H7 (cell line): ENCODE measurements at places on chromosomes 3 and 15. TPM values are rescaled to one million over a fixed set of nuclear protein-coding genes. Genes with fewer than 3 reads are reported as not detected.

- no peak for DNase-seq
Measured at GRCh38 chr3:145224886-145225285, 936.1 kb downstream of the PLOD2 start.

Gene ONECUT1
- 8.0 and 25.0 TPM in 2 replicates for total RNA-seq

DNA sequence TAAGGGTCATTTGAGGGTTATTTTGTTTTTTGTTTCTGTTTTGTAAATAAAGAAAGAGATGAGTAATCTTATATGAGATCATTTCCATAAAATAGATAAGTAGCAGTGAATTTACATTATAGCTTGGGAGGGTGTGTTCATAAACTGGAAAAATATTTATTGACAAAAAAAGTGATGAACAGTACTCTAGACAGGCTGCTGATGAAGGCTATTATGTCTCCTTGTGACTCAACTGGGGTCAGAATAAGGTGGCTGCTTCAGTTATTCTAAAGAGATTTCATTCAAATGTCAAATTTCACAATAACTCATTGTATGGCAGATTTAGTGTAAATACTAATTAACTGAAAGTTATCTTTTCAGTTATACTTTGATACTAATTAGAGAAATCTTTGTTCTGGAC, 251.1 kb upstream of the CMC1 start:
- DNase-seq: no peak

- peak; percentile 75 for DNase-seq
Measured at GRCh38 chr15:67176195-67176971, 78.1 kb downstream of the AAGAB start.

GRCh38 chr3:185270262-185270955, 16.6 kb upstream of the EHHADH start:
- DNase-seq: peak; percentile 71

DNA sequence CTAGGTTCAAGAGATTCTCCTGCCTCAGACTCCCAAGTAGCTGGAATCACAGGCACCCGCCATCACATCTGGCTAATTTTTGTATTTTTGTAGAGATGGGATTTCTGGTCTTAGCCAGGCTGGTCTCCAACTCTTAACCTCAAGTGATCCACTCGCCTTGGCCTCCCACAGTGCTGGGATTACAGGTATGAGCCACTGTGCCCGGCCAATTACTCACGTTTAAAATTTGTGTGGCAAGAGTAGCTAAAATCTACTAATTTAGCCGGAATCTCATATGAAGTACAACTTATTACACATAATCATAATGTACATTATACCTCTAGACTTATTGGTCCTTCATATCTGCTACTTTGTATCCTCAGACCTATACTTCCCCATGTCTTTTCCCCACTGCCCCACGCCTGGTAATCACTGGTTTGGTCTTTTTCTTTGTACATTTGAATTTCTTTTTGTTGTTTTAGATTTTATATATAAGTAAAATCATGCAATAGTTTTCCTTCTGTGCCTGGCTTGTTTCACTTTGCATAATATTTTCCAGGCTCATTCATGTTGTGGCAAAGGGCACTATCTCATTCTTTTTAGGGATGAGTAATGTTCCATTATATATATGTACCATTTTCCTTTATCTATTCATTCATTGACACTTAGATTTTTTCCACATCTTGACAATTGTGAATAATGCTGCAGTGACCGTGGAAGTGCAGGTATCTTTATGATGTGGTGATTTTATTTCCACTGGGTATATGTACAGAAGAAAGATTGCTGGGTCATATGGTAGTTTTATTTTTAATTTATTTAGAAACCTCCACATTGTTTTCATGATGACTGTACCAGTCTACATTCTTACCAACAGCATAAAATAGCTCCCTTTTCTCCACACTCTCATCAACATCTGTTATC, 605.0 kb upstream of the CBLB start:
- no peak for DNase-seq

Gene ITIH1
- not detected in 2 replicates for total RNA-seq

Gene STRA6
- total RNA-seq: 10.3 and 10.8 TPM in 2 replicates

Gene MESP2
- total RNA-seq: 2.0 TPM in 2 replicates

DNA sequence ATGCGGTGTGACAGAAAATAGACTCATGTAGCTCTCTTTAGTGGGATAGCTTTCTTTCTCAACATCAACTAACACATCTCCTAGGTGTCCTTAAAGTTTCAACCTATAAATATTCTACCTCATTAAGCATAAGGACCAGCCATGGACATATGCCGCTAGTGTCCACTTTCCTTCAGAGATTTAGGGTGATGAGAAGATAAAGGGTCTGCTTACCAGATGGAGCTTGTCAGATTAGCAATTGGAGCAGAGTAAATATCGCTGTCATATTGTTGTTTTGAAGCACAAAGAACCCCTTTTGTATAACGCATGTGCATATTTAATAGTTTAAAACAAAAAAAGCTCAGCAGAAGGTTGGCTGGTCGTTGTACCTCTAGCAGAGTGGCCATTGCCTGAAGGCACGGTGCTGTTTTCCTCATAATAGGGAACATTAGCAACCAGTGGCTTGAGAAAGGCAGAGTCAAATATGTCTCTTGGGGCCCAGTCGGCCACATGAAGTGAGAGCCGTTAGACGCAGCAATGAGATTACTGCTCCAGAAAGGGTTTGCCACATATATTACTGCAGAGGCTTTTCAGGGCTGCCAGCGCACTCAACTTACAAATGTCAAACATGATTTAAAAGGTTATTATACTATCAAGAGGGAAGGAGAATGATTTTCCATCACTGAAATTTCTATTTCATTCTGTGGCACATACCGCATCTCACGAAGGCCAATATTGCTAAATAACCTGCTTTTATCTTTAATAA, 264.2 kb downstream of the ROBO2 start:
- DNase-seq: no peak

DNA sequence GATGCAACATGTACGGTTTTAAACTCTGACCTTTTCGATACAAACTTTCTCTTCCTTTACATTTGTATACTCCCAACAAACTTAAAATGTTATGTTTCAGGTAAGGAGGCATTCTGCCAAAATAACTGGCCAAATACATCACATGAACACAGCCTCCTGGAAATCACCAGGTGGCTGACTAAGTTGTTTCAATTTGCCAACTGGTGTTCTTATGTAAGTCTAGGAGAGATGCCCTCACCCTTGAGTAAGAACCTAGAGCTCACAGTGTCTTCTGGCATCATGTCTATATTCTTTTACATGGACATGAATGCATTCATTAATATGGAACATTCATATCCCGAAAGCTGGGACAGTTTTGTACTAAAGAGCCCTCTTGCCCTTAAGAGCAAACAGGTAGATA, 341.1 kb upstream of the NR2F2 start:
- DNase-seq: no peak

GRCh38 chr3:194833114-194833910, 147.6 kb downstream of the FAM43A start:
- DNase-seq: no peak

Gene TMEM42
- total RNA-seq: 16.0 and 20.4 TPM in 2 replicates

DNA sequence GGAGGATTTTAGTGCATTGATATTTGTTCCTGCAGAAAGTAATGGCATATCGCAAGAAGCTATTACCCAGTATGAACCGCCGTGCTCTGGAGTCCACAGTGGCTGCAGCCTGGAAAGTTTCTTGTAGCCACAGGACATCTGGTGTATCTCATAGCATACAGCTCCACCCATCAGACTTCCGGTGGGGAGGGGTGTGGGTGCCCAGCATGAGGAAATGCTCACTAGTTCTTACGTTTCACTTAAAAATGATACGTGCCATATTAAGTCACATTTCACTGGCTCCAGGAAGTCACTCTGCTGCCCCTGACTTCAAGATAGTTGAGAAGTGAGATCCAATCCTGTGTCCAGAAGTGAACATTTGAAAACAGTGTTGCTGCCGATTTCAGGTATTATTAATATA, 990.4 kb downstream of the GBE1 start:
- DNase-seq: no peak

DNA sequence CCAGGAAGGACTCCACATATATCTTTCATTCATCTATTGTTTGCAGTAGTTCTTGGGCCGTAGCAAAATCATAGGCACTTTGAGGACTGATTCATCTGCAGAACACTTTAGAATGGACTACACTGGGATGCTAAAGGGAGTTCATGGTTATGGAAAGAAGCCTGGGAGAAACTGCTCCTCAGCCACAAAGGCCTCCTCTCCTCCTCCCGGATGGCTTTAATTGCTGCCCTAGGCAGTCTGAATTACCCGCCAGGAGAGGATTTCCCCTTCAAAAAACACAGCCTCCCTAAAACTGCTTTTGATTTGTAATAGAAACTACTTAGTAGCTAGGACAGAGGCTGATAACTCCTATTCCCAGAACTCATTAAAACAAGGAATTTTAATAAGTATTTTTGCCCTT, 4.6 kb downstream of the TMEM266 start:
- DNase-seq: no peak

Gene MYZAP
- total RNA-seq: 0.35 and 0.81 TPM in 2 replicates

DNA sequence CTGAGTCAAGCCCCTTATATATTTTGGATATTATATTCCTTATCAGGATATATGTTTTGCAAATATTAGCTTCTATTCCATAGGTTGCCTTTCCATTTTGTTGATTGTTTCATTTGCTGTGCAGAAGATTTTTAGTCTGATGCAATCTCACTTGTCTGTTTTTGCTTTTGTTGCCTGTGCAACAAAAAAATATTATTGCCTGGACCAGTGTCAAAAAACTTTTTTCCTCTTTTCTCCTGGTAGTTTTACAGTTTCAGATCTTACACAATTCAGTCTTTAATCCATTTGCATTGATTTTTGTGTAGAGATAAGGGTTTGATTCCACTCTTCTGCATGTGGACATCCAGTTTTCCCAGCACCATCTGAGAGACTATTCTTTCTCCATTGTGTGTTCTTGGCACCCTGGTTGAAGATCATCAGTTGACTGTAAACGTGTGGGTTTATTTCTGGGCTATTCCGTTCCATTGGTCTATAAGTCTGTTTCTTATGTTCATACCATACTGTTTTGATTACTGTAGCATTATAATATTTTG, 228.9 kb upstream of the NR2E3 start:
- no peak for DNase-seq

DNA sequence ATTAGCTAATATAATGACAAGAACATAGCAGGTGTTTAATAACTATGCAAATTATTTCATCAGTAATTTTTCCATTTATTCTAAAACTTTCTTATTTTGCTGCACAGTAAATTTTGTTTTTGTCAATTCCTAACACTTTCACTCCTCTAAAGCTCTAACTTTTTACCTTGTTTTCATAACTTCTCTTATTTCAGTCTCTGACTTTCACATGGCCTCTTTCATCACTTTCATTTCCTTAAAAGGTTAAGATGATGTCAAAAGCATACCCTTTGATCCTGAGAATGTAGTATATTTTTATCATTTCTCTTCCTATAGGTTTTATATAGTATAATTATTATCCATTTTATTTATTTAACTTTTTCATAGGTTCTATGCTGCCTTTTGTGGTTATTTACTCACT, 1325.8 kb upstream of the ALCAM start:
- no peak for DNase-seq

DNA sequence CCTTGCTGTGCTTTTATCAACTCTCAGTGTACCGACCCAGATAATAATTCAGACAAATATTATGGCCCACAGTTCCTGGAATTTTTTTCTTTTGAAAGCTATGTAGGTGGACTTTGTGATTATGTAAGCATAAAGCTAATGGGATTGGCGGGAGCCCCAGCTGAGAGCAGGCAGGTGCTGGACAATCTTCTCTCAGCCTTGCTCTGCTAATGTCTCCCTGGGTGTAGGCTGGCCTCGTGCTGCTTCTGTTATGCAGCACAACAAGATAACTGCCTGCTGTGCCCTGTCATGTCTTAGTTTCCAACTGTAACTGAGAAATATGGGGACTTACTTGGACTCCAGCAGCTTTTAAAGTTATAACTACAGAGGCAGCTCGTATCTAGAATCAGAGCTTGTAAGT, 415.0 kb downstream of the PDCD6IP start:
- DNase-seq: peak; percentile 4

DNA sequence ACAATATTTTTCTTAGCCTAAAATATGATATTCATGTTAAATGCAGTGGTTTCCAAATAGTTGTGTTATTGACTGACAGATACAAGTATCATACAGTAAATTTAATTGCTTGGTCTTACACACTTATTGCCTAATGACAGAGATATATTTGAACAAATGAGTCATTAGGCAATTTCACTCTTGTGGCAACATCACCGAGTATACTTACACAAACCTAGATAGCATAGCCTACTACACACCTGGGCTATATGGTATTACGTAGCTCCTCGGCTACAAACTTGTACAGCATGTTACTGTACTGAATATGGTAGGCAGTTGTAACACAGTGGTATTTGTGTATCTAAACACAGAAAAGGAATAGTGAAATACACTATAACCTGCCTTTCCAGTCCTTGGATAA, 50.3 kb downstream of the SERPINI1 start:
- DNase-seq: no peak

DNA sequence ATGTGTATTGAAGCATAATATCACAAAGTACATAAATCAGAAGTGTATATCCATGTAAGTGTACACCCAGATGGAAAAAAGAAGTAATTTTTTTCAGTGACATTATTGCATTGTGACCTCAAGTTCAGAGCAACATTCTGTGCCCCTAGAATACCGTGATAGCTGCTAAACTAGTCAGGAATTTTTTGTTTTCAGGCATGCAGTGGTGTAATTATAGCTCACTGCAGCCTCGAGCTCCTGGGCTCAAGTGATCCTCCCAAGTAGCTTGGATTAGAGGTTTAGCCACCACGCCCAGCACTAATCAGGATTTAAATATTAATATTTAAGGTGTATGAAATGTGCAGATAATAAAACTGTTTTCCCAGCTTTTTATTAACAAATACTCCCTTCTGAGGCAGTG, 25.5 kb downstream of the SEC62 start:
- no peak for DNase-seq

GRCh38 chr3:187951452-187952190, 202.3 kb upstream of the LPP start:
- no peak for DNase-seq

DNA sequence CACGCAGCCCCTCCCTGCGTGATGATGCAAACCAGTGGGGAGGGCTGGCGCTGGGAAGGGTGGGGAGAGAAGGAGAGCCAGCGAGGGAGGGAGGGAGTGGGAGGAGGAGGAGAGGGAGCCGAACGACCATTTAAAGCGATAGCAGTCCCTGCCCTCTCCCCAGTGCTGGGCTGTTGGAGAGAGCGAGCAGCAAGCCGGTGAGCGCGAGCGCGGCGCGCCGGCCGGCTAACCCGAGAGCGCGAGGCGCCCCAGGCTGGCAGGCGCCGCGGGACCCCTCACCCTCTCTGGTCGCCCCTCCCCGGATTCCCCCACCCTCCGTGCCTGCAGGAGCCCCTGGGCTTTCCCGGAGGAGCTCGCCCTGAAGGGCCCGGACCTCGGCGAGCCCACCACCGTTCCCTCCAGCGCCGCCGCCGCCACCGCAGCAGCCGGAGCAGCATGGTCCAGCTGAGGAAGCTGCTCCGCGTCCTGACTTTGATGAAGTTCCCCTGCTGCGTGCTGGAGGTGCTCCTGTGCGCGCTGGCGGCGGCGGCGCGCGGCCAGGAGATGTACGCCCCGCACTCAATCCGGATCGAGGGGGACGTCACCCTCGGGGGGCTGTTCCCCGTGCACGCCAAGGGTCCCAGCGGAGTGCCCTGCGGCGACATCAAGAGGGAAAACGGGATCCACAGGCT, at the start of gene GRM7:
Gene GRM7 (plus strand): TSS at position 162 of the 671 bp plus-strand sequence.
- DNase-seq: peak; percentile 82
